EH (cell line): ENCODE measurements at places on chromosomes 6 and 20.
A peak's percentile ranks its signal among the peaks of the same experiment; 100 is the strongest.

GRCh38 chr6:137370871-137371633 is 123.1 kb downstream of the OLIG3 start:
- DNase-seq = peak; percentile 6

DNA sequence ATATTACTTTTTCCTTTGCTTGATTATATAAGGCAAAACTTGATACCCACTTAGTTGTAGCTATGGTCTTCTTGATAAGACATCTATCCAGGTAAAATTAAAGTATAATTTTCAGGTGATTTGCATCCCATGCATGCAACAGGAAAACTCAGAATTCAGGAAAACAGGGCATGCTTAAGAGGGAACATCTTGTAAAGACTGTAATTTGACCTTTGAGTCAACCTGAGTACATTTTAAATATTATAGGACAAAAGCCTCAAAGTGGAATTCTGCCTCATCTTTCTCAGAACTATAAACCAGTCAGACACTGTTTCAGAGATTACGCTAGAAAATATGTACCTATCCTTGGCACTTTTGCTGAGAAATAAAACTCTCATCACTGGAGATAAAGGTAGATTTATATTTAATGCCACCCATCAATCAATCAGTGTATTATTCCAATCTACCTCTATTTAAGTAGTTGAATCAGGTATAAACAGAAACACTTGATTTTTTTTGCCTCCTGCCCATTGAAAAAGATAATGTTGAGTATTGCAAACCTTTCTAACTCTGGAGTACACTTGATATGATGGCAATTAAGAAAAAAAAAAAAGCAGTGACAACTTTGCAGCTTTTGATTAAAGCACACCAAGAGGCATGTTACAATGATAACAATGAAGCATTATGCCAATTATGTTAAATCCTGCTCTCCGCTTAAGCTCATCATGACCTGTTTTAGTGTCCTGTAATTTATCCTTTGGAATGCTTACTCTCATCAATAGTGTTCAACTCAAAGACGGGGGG is 2.8 kb downstream of the CITED2 start:
- no peak for DNase-seq

DNA sequence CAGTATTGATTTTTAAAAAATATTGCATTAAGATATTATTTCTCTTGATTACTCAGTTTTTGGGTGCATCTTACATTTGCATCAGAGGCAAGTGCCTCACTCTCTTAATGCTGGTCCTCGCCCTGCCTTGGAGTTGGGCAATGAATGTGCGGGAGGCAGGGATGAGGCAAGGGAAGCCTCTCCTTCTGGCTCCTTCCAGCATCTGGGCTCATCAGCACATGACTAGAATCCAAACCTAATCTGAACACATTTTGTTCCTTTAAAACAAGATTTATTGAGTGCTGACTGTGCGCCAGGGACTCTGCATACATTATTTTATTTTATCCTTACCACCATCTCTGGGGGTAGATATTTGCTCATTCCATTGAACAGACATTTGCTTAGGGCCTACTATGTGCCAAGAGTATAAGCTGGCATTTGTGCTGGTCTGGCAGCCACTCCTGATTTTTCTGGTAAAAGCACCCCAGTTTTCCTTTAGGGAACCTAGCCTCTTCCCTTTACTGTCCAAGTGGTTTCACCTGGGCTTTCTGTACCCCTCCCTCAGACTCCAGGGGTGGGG is 71.9 kb upstream of the ZNFX1 start:
- DNase-seq = no peak

GRCh38 chr6:26493258-26493657 is 6.8 kb upstream of the BTN1A1 start:
- peak; percentile 39 for DNase-seq

GRCh38 chr20:34615477-34615876 is 57.0 kb downstream of the MAP1LC3A start:
- peak; percentile 6 for DNase-seq

- peak; percentile 60 for DNase-seq
Measured at GRCh38 chr20:10854976-10855375, 181.2 kb upstream of the JAG1 start.

DNA sequence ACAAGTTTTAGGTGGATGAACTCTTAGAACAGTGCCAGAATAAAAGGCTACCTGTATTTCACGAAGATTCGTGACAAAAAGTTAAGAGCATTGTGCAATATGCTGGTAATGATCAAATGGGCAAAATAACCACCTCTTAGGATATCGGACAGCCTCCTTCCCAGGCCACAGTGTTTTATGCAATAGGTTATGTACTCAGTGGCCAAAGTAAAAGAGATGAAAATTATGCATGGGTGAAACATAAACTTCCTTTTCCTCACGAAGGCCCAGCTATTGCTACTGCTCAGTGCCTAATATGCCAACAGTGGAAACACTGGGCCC is 153.6 kb upstream of the SIM1 start:
- no peak for DNase-seq

DNA sequence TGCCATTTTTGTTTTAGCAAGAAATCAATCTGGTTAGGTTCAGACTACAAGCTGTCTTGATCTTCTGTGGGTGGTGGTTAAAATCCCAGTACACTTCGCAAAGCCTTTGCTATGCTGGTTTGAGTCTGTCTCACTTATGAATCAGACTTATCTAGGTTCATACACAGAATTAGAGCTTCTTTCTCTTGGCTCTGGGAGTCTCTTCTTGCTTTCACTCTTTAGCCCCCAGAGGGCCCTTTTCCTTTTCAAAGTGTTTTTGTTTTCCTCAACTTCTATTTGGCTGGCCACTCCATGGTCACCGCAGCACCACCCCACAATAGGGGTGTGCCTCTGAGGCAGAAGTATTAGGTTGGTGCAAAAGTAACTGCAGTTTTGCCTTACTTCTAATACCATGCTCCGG is 21.3 kb downstream of the ECI2 start:
- no peak for DNase-seq

DNA sequence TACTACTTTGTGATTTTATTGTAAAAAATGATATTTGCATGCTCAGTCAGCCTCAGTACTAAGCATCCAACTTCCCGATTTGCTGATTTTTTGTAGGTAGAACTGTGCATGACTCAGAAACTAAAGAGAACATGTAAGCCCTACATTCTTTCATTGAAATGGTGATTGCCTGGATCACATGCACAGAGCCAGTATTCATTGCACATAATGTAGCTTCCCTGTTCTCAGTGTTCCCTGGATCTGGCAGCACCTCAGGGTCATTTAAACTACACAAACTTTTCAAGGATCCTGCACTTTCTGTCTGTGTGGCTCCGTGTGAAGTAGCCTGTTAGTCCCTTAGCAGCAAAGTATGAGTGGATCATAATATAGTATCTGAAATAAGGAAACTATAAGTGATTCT is 422.9 kb upstream of the AGPAT4 start:
- no peak for DNase-seq

GRCh38 chr6:54747955-54748354 is 98.6 kb upstream of the FAM83B start:
- no peak for DNase-seq

GRCh38 chr6:89680150-89680549 is 41.6 kb upstream of the LYRM2 start:
- DNase-seq = no peak

- no peak for DNase-seq
Measured at GRCh38 chr20:47352332-47353238, 3.9 kb downstream of the ZMYND8 start.

GRCh38 chr6:108993876-108994275 is 100.8 kb downstream of the SESN1 start:
- no peak for DNase-seq

DNA sequence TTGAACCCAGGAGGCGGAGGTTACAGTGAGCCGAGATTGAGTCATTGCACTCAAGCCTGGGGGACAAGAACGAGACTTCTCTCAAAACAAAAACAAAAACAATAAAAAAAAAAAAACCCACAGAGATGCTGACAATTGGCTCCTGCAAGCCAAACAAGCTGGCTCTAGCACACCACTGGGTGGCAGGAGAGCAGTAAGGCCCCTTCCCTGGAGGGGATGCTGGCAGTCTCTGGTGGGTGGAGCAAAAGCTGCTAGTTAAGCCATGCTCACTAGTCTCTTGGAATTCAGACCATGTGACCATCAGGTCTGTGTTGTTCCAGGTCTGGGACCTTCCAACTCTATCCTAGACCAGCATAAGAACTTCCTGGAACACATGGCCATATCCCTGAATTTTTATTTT is 18.9 kb upstream of the DSN1 start:
- peak; percentile 75 for DNase-seq

GRCh38 chr20:62292108-62292507 is 10.7 kb upstream of the ADRM1 start:
- no peak for DNase-seq

DNA sequence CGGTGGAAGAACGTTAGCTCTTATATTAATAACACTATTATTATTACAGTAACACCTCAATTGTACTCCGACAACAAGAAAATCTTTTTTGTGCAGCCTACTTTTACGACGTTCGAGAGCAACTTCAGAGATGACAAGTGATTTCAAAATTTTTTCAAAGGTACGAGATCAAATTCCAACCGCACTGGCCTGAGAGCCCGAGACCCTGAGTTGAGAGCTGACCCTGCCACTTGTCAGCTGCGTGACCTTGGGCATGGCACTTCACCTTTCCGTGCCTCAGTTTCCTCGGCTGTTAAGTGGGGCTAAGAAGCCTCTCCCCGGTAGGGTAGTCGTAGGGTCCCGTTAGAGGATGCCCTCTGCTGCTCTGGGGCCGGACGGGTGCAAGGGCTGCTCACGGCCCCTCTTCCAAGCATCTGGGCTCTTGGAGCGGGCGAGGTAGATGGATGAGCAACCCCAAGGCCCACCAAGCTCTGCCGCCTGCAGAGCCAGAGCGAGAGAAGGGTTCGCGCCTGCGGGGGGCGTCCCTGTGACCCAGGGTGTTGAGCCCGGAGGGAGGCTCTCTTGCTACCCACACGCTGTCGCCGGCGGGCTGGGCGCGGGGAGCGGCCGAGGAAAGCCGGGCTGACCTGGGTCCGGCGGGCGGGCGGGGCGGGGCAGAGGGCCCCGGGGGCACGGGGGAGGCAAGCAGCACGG is 510 bp downstream of the NDRG3 start:
- DNase-seq = peak; percentile 13

DNA sequence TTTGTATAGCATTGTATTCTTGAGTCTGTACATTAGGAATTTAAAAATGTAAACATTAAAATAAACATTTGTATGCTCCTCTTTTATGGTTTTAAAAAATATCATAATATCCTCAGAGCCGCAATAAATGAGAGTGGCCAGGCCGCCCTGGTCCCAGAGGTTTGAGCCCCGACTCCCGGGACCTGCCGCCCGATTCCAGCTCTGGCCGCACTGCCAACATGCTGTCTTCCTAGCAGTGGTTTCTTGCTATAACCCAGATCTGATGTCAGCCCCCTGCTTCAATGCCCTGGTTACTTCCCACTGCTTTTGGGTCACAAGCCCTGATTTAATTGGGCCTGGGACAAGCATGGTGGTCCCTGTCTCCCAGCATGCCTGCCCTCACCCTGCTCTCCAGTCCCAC is 5.4 kb upstream of the ARID1B start:
- no peak for DNase-seq

GRCh38 chr6:125562156-125562555 is 187.3 kb upstream of the HEY2 start:
- no peak for DNase-seq

DNA sequence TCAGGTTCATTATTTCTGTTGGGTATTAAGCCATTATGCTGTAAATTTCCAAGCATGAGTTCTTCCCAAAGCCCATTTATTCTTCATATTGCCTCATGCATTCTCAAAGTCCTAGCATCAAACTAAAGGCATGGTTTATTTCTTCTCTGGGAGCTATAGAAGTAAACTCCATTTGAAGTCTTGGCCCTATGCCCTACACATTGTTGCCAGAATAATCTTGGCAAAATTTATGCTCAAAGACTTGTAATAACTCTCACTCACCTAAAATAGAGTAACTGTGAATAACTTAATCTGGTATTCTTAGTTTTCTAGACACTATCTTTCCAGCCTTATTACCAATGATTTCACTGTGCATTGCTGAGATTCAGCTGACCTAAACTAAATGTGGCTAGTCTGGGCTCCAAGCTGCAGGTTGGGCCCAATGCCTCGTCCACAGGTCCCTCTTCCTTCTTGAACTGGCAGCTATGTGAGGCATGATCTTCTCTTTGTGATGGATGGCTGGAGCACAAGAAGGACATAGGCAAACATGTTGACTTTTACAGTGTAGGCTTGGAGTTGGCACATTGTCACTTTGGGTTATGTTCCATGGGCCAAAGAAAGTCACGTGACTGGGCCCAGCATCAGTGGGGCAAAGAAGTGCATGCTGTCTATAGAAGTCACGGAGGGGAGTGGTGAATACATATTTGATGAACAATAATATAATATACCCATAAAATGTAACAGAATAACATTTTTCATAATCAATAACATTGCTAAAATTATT is 39.1 kb upstream of the ANKEF1 start:
- DNase-seq = no peak

DNA sequence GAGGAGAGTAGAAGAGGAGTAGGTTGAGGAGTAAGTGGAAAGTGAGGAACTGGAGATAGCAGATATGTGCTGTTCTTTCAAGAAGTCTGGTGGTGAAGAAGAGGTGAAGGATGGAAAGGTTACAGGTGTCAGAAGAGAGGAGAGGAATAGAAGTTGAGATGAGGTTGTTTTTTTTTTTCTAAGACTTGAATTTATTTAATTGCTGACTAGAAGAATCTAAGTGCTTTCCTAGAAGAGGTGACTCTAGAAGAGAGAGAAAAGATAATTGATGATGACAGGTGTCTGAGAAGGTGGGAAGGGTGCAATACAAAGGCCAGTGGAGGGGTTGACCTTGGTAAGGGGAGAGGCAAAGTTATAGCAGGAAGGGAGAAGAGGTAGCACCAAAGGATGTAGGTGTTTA is 25.6 kb downstream of the NDUFAF5 start:
- no peak for DNase-seq

GRCh38 chr20:37579106-37579505 is 51.4 kb upstream of the BLCAP start:
- no peak for DNase-seq

- peak; percentile 79 for DNase-seq
Measured at GRCh38 chr20:25573288-25574251, 11.8 kb downstream of the NINL start.

DNA sequence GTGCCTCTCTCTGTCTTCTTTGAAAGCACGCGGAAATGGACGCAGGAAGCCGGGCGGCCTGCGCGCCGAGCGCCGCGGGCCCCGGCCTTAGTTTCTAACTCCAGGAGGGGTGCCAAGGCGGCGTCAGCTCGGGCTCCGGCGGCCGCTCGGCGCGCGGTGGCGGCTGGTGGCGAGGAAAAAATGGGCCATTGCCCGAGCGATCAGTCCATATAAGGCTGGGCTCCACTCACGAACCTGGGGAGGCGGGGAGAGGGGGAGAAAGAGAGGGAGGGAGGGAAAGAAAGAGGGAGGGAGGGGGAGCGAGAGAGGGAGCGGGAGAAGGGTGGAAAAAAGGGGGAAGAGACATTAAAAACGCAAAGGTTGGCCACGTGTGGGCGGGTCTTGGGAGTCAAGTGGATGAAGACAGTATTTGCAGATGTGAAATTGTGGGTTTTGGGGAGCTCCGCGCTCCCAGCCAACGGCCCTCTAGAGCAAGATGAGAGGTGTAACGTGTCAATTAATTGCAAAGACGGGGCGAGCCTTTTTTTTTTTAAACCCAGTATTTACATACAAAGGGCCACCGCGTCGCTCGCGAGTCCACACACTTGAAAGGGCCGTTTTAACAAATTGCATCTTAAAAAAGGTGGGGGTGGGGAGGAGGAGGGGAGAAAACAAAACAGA is at the start of gene NKX2-2:
Gene NKX2-2, minus strand, starts transcription at position 184 of the 660 bp plus-strand sequence. CDS start 395 bp downstream, outside the sequence.
- no peak for DNase-seq
